Prostate gland (tissue), 2 donors: ENCODE measurements at places on chromosomes 12 and 14.

DNA sequence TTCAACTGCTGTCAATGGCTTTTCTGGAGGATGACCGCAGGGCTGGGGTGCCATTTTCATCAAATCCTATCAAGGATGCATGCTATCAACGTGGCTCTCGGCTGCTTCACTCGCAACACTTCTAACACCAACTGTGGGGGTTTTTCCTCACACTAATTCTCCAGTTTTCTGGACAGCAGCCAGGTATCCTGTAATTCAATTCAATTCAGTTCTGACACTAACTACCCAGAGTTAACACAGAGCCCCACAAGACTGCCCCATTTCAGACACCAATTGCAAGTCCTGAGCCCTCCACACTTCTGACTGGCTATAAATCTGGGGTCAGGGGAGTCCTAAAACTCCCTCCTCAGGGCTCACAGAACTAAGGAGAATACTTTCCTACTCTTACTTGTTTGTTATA is 55.3 kb upstream of the TMCC3 start:
- no peak for DNase-seq
- H3K36me3 ChIP-seq = no peaks in the 10 kb centered on the region
- H3K4me3 ChIP-seq = no peak overlapping the region
- H3K4me1 ChIP-seq = peaks cover 11% of the 10 kb centered on the region
- no peak overlapping the region for H3K27ac ChIP-seq

DNA sequence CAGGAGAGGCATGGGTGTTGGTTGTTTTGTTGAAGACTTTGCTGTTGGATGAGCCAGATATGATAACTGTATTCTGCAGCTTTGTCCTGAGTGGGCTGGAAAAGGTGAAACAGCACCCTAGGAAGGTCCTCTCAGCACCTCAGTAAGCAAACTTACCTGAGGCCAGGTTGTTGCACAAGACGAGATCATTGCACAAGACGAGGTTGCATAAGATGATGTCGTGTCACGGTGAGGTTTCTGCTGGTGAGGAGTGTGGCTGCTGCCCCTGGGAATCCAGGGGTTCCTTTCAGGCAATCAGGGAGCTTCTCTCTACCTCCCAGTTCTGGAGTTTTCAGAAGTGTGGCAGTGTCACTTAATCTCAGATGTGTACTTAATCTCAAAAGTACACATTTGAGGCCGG is 85.6 kb downstream of the GLT1D1 start:
- H3K4me3 ChIP-seq = no peak overlapping the region
- no peak overlapping the region for H3K27ac ChIP-seq
- no peaks in the 10 kb centered on the region for H3K36me3 ChIP-seq
- H3K27me3 ChIP-seq = no peaks in the 10 kb centered on the region
- H3K4me1 ChIP-seq = no peaks in the 10 kb centered on the region

DNA sequence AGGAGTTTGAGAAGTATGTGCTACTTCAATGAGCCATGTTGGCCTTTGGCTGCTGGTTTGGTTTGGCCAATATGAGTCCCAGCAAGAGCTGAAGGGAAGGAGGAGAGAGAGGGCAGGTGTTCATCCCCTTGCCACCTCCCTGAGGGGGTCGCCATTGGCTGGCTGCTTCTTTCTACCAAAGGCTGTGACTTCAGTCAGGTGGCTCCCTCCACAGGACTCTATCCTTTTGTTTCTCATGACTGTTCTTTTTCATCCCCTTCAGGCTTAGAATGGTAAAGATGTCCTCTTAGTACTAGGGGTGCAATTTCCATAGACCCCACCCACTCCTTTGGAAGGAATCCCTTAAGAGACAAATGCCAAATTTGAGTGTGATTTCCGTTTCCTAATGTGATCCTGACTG is 31.2 kb upstream of the OTOGL start:
- no peak overlapping the region for H3K4me3 ChIP-seq
- DNase-seq = no peak
- H3K36me3 ChIP-seq = no peaks in the 10 kb centered on the region
- no peak overlapping the region for H3K27ac ChIP-seq

DNA sequence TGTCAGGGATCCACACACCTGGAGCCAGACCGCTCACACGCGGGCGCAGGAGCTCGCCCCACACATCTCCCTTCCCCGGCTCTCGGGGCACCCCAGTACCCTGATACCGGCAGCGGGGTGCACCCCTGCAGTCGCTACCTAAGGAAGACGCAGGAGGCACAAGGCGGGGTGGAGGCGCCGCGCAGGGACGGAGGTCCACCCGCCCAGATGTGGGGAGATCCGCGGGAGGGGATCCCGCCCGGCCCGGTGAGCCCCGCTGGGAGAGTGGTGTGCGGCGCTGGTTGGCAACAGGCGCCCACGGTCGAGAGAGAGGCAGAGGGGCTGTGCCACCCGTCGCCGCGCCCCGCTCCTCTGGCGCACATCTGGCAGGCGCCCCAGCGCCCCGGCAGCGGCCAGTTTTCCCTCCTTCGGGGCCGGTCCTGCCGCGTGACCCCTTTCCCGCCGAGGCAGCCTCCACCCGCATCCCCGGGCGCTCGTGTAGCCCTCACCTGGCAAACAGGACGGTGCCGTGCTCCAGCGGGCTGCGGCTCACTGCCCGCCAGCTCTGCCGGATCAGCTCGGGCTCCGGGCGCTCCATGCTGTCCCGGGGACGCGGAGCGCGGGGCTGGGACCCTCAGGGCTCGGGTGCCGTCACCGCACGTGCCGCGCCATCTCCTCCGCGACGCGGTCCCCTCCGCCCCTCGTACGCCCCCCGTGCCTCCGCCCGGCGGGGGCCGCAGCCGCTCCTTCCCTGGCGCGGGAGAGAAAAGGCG is 469 bp downstream of the NGB start:
- H3K27ac ChIP-seq = no peak overlapping the region
- peaks cover 20% of the 10 kb centered on the region for H3K27me3 ChIP-seq
- H3K4me3 ChIP-seq = no peak overlapping the region
- DNase-seq = no peak

DNA sequence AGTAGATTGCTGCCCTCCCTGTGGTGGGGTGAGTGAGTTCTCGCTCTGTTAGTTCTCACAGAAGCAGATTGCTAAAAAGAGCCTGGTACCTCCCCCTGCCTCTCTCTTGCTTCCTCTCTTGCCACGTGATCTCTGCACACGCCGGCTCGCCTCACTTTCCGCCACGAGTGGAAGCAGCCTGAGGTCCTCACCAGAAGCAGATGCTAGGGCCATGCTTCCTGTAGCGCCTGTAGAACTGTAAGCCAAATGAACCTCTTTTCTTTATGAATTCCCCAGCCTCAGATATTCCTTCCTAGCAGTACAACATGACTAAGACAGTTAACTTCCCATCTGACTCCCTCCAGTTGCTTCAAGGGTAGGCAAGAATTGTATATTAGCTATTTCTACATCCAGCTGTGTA is 76.2 kb downstream of the ETV6 start:
- no peaks in the 10 kb centered on the region for H3K27me3 ChIP-seq
- no peaks in the 10 kb centered on the region for H3K36me3 ChIP-seq
- H3K27ac ChIP-seq = no peak overlapping the region
- H3K4me3 ChIP-seq = no peak overlapping the region
- no peak for DNase-seq
- H3K4me1 ChIP-seq = no peaks in the 10 kb centered on the region

- peak; percentile 55 for DNase-seq
- H3K4me1 ChIP-seq = no peaks in the 10 kb centered on the region
- no peaks in the 10 kb centered on the region for H3K36me3 ChIP-seq
- no peaks in the 10 kb centered on the region for H3K27me3 ChIP-seq
- H3K4me3 ChIP-seq = no peak overlapping the region
Observed at GRCh38 chr12:120836114-120836684, 68.0 kb downstream of the SPPL3 start.

DNA sequence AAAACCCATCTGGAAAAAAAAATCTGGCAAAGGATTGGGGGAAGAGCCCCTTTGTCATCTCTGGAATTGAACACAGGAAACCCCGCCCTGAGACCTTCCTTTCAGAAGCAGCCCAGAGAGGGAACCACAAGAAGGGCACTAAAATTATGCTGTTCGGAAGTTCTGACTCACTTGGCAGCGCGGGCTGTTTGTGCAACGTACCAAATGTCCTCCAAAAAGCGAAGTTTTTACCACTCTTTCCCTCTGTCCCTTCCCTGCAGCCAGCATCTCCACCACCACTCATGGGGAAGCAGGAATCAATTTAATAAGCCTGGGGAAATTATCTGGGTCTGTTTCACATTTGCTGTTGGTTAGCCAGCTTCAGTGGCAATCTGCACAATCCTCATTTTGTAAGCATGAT is 3.2 kb upstream of the SYNE3 start:
- H3K27me3 ChIP-seq = no peaks in the 10 kb centered on the region
- no peak overlapping the region for H3K4me3 ChIP-seq
- H3K36me3 ChIP-seq = no peaks in the 10 kb centered on the region
- no peak for DNase-seq
